ENCODE measurements at places on chromosomes 4 and X.

GRCh38 chrX:132491191-132491590, 2.4 kb upstream of the MBNL3 start:
- DNase-seq, result no peak

DNA sequence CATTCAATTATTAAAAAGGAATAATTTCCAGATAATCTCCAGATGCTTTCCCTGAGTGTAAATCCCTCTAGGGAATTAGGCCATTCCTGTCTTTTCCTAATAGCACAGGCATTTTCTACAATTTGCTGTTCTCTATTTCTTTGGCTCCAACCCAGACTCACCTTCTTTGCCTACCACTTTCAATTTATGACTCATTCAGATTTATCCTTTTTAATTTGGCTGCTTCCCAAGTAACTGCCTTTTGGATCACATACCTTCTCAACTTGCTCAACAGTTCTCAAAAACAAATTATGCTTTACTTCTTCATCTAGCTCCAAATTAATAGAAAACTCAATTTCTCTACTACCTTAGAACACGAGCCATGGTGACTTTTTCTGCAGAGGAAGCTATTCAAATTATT, 1166.3 kb upstream of the PCDH7 start:
- no peak for DNase-seq

DNA sequence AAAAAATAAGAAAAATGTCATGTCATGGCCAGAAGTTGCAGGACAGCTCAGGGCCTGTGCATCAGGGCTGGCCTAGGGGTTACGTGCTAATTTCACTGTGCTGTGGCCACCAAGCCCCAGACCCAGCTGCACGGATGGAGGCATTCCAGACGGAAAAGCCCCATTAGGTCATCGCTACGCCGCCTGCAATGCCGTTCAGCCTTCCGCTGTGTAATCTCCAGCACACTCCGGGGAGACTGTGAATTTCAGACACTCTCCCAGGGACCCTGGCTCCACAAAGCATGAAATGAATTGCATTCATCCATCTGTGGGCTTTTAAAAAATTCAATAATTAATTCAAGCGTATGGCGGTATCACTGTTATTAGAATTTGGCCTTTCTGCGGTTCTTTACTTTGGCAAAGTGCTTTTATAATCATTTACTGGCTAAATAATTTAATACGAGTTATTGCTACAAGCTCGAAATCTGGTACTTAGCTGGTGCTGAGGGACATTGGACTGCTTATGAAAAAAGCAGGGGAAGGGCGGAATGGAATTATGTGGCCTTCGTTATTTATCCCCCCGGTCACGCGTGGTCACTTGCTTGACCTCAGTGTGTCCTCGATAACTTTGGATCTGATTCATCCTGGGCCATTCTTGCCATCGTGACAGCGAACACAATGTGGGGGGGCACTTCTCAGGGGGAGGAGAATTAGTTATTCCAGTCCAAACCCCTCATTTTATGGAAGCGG, 9.0 kb upstream of the NSG1 start:
- DNase-seq, result no peak

DNA sequence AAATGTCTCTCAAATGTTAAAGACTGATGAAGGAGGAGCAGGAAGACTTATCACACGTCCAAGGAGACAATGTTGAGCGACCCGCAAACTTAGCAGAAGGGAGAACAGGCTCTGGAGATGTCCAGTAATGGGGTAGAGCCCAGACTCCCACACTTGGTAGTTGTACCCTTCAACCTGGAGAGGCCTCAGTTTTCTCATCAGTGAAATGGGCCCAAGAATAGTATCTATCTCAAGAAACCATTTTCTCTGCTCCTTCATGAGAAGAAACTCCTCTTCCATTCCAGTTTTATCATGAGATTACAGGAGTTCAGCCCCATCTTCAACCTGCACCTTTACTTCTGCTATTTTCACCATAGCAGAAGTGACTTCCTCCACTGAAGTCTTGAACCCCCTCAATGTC, 169.9 kb downstream of the DHRSX start:
- DNase-seq, result no peak

DNA sequence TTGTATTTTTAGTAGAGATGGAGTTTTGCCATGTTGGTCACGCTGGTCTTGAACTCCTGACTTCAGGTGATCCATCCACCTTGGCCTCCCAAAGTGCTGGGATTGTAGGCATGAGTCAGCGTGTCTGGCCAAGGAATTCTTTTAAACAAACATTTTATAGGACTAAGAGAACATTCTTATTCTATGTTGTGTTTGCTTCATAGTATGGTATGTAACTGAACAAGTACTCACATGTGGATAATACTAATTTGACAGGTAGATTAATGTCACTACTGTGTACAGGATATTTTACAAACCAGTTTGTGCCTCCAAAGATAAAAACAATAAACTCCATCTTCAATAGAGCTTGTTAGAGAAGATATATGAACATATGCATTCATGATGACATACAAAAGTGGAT, 1353.4 kb downstream of the PCDH7 start:
- no peak for DNase-seq

DNA sequence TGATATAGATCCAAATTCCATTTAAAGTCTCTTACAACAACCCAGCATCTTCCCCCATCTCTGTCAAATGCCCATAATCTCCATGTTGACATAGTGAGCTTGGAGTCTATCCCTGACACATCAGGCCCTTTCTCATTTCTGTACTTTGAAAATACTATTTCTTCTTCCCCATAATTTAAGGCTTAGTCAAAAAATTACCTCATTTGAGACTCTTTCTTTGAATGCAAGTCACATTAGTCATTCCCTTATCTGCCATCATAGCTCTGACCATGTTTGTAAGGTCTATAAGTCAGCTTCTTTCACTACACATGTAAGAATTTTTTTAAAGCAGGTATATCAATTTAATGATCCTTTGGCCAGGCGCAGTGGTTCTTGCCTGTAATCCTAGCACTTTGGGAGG, 99.9 kb downstream of the DDX60 start:
- DNase-seq, result no peak

DNA sequence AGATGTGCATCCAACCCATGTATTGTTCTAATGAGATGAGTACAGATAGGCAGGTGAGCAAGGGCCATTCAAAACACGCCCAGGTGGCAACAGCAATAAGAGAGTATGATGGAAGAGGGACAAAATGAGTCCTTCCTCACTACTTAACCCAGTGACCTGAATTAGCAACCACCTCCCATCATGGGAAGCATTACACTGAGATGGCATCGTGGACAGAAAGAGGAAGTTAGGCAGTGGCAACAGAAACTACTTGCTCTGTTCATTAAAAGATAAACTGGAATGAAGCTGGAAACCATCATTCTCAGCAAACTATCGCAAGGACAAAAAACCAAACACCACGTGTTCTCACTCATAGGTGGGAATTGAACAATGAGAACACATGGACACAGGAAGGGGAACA, 17.2 kb downstream of the RXFP1 start:
- DNase-seq, result no peak

GRCh38 chr4:40990899-40991265, 223.5 kb downstream of the APBB2 start:
- DNase-seq, result no peak

DNA sequence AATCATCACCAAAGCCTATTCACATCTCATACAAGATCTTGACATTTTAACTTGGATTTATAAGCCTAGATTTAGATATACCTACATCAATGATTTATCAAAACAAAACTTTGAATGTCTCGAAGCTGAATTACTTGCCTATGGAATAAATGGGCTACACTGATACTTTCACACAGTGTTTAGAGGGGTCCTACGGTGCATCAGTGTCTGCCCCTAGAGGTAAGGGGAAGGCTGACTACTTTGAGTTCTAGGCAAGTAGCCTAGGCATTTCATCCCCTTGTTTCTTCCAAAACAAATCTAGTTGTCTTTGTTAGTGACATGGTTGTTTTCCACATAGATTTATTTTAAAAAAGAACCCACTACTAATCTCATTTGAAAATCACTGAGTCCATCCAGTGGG, 158.1 kb upstream of the ATOH1 start:
- DNase-seq, result no peak

- no peak for DNase-seq
These were observed 21.5 kb downstream of the BTC start for GRCh38 chr4:74772783-74773182.

GRCh38 chrX:28802625-28803024, 215.4 kb downstream of the IL1RAPL1 start:
- DNase-seq, result no peak

GRCh38 chr4:78454016-78454415, 97.6 kb upstream of the ANXA3 start:
- DNase-seq, result no peak

DNA sequence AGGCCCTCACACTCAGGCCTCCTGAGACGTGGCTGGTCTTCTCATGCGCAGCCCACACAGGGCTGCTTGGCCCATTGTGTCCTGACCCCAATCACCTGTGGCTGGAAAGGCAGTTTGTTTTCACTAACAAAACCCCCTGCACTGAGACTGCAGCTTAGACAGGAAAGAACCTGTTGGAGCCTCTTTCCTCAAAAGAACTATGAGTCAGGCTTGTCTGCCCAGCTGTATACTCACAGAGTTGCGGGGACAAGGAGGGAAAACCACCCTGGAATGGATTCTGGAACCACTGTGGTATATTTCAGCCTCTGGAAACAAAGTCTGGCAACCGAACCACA, 5.2 kb upstream of the TMEM156 start:
- no peak for DNase-seq

DNA sequence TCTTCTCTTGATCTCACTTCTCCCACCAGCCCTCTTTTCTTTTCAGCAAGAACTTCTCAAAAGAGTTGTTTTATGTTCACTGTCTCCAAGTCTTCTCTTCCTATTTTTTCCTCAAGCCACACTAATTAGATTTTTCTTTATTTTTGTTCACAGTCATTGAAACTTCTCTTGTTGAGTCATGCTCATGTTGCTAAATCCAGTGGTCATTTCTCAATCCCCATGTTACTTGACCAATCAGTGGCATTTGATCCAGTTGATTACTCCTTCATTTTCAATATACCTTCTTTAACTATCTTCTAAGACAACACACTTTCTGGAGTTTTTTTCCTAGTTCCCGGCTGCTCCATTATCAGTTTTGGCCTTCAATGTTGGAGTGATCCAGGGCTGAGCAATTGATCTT, 103.1 kb upstream of the LSM6 start:
- no peak for DNase-seq

GRCh38 chrX:69163936-69164741, 1.1 kb downstream of the PJA1 start:
- no peak for DNase-seq

DNA sequence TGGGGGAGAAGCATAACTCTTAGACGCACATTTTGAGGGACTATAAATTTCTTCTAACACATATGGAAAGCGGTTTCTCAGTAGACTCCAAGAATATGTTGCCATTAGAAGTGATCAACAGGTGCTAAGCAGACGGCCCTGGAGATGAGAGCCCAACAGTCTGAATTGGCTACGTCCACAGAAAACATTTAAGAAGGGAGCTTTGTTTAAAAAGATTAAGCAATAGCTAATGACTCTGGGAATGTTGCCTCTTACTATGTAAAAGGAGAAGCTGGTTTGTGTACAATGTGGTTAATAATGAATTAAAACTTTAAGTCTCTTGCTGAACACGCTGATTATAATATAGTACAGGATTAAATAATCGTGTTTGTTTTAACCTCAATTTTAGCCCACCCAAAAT, 399.5 kb downstream of the SMARCA1 start:
- no peak for DNase-seq

DNA sequence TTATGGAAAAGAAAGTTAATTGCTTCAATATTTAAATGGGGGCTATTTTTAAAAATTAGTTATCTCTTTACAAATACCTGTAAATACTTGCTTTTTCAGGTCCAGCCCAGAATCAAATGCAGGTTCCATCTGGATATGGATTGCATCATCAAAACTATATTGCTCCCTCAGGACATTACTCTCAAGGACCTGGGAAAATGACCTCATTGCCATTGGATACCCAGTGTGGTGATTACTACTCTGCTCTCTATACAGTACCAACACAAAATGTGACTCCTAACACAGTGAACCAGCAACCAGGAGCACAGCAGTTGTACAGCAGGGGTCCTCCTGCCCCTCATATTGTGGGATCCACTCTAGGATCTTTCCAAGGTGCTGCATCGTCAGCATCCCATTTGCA, 29.2 kb downstream of the SEC24B start:
- DNase-seq, result no peak

DNA sequence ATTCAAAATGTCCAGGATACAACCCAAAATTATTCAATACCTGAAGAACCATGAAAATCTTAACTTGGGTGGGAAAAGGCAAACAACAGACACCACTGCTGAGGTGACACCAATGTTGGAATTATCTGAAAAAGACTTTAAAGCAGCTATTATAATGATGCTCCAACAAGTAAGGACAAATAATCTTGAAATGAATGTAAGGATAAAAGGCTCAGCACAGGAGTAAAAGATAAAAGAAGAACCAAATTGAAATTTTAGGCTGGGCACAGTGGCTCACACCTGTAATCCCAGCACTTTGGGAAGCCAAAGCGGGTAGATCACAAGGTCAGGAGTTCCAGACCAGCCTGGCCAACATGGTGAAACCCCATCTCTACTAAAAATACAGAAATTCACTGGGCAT, 4.0 kb upstream of the SLC9A7 start:
- no peak for DNase-seq

DNA sequence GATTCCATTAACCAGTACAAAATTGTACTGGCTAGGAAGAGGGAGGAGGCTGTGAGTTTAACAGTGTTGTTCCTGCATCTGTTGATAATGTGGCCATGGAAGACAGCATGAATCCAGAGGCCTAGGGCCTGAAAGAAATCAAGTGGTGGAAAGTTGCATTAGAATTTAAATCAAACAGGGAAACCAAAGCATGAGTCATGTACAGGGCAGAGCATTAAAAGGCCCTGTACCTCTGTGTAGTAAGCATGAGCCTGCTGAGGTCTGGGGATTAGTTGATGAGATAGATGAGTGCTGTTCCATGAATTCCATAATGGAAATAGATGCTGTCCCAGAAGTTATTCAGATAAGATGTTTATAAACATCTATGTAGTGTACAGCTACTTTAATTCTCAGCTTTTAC, 58.3 kb downstream of the MID1IP1 start:
- DNase-seq, result no peak

DNA sequence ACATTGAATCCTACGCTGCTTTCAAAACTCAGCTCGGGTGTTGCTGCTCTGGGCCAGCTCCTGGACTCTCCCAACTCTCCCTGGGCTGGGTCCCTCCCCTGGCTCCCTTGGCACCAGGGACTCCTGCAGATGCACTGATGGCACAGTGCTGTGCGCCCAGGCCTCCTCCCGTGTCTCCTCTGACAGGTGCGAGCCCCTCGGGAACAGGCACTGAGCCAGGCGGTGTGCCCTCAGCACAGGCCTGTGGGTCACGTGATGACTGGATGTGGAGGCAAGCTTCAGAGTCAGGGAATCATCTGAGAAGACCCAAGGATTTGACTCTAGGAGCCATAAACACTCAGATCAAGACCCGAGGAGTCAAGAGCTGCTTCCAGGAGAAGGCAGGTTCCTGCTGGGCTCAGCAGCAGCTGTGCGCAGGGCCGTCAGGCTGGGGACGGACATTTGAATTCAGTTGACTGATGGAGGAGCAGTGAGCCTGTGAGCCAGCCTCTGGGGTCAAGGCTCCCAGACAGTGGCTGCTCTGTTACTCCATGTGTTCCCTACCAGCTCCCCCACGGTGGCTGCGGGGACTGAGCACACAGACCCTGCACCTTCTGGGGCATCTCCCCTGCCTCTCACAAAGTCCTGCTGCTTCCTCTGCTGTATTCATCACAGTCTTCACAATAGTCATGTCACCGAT, 33.0 kb downstream of the NAT8L start:
- DNase-seq, result peak; percentile 38

- no peak for DNase-seq
These were observed 2.4 kb upstream of the PKD2 start for GRCh38 chr4:88005076-88005475.
